ENCODE measurements at places on chromosomes 2 and 18. TPM values are rescaled to one million over a fixed set of nuclear protein-coding genes. Genes with fewer than 3 reads are reported as not detected.

DNA sequence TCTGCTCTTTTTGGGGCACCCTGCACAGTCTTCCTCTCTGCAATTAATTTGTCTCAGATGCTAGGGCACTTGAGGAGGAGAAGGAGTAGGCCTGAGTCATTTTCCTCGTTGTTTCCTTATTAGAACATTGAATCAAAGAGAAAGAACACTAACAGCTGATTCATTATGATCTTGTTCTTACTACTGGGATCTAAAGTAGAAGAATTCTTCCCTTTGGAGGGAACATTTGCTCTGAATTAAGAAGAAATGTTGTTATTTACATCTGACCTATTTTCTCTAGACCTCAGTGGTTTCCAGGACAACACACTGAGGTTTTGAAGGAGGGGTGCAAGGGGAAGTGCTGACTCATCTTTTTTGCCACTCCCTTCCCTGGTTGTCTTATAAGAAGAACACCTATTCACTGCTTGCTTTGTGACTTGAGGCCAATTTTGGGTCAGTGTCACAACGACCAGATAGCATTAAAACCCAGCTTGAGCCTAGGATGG is 24.3 kb upstream of the STAT1 start:
- H3K4me1 ChIP-seq, result peaks cover 11% of the 10 kb centered on the region
- H3K4me3 ChIP-seq, result no peak overlapping the region
- no peak for DNase-seq
- H3K36me3 ChIP-seq, result peaks cover 24% of the 10 kb centered on the region
- H3K27ac ChIP-seq, result no peak overlapping the region

GRCh38 chr2:10521356-10522169 is 73.4 kb upstream of the ODC1 start:
- no peaks in the 10 kb centered on the region for H3K36me3 ChIP-seq
- no peaks in the 10 kb centered on the region for H3K4me1 ChIP-seq
- H3K4me3 ChIP-seq, result no peak overlapping the region
- H3K27me3 ChIP-seq, result peaks cover 7% of the 10 kb centered on the region

GRCh38 chr2:216348756-216349308 is 23.5 kb downstream of the MARCHF4 start:
- DNase-seq, result no peak
- H3K27me3 ChIP-seq, result peaks cover 31% of the 10 kb centered on the region
- H3K27ac ChIP-seq, result no peak overlapping the region
- no peak overlapping the region for H3K4me3 ChIP-seq
- H3K4me1 ChIP-seq, result peaks cover 2% of the 10 kb centered on the region

DNA sequence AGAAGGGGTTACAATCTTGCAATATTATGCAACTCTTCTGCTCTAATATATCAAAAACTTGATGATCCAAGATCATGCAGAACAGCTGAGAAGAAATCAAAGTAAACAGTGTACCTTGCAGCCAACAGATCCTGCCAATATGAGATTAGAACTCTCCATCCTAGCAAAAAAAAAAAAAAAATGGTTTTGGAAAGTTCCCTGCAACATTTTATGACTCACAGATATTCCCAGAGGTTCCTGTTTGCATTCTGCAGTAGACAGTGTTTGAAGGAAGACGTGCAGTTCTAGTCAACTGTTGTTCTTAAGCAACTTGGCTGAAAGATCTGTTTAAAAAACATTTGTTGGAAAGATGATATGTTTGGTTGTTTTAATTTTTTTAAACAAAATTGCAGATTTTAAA is 103.6 kb upstream of the WDR75 start:
- DNase-seq, result no peak
- H3K27ac ChIP-seq, result no peak overlapping the region
- H3K27me3 ChIP-seq, result no peaks in the 10 kb centered on the region
- no peak overlapping the region for H3K4me3 ChIP-seq
- no peaks in the 10 kb centered on the region for H3K4me1 ChIP-seq

DNA sequence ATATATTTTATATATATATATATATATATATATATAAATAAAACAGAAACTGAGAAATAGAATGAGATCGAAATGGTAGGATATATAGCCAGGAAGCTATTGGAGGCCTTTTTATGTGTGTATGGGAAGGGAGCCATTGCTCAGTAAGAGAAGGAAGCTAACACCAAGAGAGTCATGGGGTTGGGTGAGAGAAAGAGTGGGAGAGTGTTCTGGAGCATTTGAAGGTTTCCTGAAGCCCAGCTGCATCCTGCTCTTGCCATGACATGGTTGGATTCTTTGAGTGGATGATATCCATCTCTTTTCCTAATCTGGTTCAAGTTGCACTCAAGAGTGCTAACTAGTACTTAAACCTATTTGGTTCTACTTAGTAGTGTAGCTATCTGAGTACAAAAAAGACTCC is 282.3 kb downstream of the DYSF start:
- no peak overlapping the region for H3K4me3 ChIP-seq
- H3K4me1 ChIP-seq, result no peaks in the 10 kb centered on the region
- H3K27me3 ChIP-seq, result peaks cover 20% of the 10 kb centered on the region

- peaks cover 1% of the 10 kb centered on the region for H3K36me3 ChIP-seq
- no peak for DNase-seq
- H3K4me3 ChIP-seq, result no peak overlapping the region
- no peaks in the 10 kb centered on the region for H3K4me1 ChIP-seq
- H3K27ac ChIP-seq, result no peak overlapping the region
- H3K27me3 ChIP-seq, result no peaks in the 10 kb centered on the region
Measured at GRCh38 chr2:84676295-84676694, 160.0 kb downstream of the DNAH6 start.

DNA sequence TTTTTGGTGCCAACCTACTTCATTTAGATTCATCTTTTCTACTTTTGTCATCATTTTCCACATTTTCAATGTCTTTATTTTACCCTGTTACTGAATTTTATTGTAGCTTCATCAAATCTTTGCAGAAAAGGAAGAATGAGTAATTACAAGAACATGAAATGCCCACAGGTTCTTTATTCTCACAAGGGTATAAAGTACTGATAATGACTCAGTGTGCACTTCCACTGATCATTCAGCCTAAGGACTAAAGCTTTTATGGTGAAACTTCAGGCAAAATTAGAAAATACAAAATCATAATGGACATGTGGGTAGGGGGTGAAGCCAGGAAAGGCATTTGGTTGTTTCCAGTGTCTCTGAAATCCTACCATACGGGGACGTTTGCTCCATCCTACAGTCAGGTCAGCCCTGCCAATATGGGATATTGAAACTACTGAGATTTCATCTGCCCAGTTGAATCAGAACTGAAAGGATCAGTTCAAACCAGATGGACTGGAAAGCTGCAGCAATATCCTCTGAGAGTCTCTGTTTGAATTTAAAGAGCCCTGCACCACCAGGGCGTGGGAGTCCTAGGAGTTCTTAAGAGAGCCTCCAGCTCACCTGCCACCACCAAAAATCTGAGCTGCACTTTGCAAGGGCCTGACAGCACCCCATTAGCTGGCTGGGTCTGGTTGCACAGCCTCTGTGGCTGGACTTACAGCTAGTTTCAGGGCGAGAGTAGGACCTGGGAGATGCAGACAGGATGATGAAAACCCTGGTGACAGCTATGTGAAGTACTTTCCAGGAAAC is 390.4 kb downstream of the CMPK2 start:
- DNase-seq, result no peak
- no peaks in the 10 kb centered on the region for H3K4me1 ChIP-seq
- H3K4me3 ChIP-seq, result no peak overlapping the region
- peaks cover 6% of the 10 kb centered on the region for H3K27me3 ChIP-seq

DNA sequence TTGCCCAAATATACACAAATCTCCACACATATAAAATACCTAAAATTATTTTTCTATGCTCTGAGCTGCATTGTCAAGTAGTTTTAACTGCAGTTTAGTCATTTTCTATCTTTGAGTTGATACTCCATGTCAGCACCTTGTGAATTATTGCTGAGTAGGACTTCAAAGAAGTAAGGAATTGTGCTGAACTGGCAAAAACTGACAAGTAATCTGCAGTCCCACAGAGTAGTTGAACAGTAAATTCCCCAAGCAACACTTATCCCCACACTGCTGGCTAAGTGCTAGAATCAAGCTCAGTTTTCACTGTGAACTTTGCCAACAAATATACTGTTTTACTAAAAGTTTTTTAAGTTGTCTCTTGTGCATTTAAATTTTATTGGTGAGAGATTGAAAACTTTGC is 141.8 kb upstream of the ST6GAL2 start:
- H3K4me1 ChIP-seq, result no peaks in the 10 kb centered on the region
- no peak for DNase-seq
- H3K4me3 ChIP-seq, result no peak overlapping the region
- H3K27me3 ChIP-seq, result no peaks in the 10 kb centered on the region
- H3K27ac ChIP-seq, result no peak overlapping the region

DNA sequence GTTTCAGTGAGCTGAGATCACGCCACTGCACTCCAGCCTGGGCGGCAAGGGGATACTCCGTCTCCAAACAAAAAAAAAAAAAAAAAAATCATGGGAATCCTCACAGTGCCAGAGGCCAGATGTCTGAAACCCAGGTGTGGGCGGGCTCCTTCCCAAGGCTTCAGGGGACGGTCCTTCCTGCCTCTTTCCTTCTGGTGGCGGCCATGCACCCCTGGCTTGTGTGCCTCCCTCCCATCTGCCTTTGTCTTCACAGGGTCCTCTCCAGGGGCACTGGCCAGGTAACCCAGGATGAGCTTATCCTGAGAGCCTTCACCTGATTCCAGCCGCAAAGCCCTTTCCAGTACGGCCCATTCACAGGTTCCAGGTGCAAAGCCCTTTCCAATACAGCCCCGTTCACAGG is 40.9 kb upstream of the GPC1 start:
- H3K4me1 ChIP-seq, result no peaks in the 10 kb centered on the region
- H3K27me3 ChIP-seq, result peaks cover 2% of the 10 kb centered on the region
- H3K4me3 ChIP-seq, result no peak overlapping the region
- no peak for DNase-seq

- H3K27ac ChIP-seq, result no peak overlapping the region
- H3K4me1 ChIP-seq, result peaks cover 21% of the 10 kb centered on the region
- H3K36me3 ChIP-seq, result peaks cover 8% of the 10 kb centered on the region
- DNase-seq, result no peak
Measured at GRCh38 chr2:164899121-164899520, 56.2 kb downstream of the SLC38A11 start.

DNA sequence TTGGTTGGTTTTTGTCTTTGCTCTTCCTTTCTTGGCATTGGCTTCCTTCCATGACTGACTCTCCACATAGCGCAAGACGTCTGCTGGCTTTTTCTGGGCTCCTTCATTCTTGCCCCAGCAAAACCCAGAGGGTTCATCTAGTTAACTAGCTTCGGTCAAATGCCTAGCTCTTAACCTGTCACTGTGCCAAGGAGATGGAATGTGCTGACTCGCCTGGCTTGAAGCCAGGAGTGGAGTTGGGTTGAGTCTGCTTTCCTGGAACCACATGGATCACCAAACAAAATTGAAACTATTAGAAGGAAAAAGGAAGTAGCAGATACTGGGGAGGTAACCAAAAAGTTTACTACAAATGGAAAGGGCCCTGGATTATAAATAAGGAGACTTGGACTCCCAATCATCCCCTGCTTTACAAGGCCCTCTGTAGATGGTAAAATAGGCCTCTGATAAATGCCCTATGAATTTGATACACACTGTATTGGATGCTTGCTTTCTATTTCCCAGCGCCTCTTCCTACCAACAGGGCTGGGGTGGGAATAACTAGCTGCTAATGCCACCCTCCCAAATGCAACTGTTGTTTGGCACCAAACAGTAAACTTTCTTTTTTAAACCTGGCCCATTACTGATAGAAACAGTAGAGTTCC is 11.3 kb downstream of the MALT1 start:
- H3K4me1 ChIP-seq, result no peaks in the 10 kb centered on the region
- H3K27ac ChIP-seq, result no peak overlapping the region
- no peak for DNase-seq
- peaks cover 12% of the 10 kb centered on the region for H3K36me3 ChIP-seq
- no peak overlapping the region for H3K4me3 ChIP-seq

DNA sequence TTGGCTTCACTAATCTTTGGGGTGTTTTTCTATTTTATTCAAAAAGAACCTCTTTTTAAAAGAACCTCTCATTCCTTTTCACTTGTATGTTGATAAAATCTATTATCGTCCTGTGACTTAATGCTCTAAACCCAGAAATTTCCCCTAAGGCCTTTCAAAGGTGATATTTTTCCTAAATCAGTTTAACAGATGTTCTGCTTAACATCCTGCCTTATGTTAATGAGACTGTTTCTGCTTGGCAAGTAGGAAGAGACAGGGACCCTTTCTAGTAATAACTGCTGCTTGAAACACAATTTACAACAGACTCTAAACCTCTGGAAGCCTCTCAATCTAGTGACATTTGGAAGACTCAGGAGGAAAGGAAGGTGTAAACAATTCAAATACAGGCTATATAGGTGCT is 128.8 kb downstream of the KCNJ3 start:
- no peak overlapping the region for H3K4me3 ChIP-seq
- H3K27ac ChIP-seq, result no peak overlapping the region
- no peaks in the 10 kb centered on the region for H3K27me3 ChIP-seq
- no peaks in the 10 kb centered on the region for H3K4me1 ChIP-seq
- DNase-seq, result no peak
- peaks cover 5% of the 10 kb centered on the region for H3K36me3 ChIP-seq

DNA sequence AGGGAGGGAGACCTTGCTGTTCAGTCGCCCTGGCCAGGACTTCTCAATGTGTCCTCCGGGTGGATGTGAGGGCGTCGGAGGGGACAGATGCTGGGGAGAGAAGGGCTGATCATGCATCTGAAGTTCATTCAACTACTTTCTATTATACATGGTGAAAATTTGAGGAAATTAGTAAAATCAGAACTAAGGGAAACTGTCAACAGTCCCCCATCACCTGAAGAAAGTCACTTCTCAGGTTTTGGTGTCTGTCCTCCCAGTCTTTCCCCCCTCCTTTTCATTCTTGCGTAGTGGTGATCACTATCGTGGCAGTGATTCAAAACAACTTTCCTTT is 17.4 kb upstream of the ACKR3 start:
- H3K4me1 ChIP-seq, result peaks cover 15% of the 10 kb centered on the region
- H3K27ac ChIP-seq, result no peak overlapping the region
- no peaks in the 10 kb centered on the region for H3K36me3 ChIP-seq
- DNase-seq, result no peak
- H3K27me3 ChIP-seq, result peaks cover 38% of the 10 kb centered on the region
- no peak overlapping the region for H3K4me3 ChIP-seq

DNA sequence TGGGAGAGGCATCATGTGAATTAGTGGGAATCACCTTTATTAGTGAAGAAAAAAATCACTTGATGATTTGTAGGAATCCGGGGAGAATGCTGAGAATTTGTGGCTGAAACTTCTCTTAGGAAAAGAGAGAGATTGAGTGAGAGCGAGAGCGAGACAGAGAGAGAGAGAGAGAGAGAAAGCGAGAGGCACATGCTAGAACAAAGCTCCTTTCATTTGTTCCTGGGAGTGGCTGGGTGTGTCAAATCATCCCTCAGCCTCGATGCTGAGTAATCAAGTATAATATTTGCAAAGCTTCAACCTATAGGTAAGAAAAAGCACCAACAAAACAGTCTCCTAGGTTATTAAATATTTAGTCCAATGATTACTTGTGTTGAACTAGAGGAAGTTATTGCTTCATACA is 4.4 kb upstream of the SERPINB5 start:
- H3K4me3 ChIP-seq, result no peak overlapping the region
- peaks cover 6% of the 10 kb centered on the region for H3K4me1 ChIP-seq
- no peaks in the 10 kb centered on the region for H3K36me3 ChIP-seq
- peaks cover 4% of the 10 kb centered on the region for H3K27me3 ChIP-seq
- H3K27ac ChIP-seq, result no peak overlapping the region

The IL1RL2 gene
- total RNA-seq, result not detected

The GAL3ST2 gene
- total RNA-seq, result 0.51 TPM

The LYG2 gene
- not detected for total RNA-seq

The AQP12A gene
- total RNA-seq, result not detected

The SPHKAP gene
- total RNA-seq, result 0.07 TPM

The VAMP8 gene
- total RNA-seq, result 76.0 TPM

Data from progenitor cell of endocrine pancreas (in vitro differentiated cells).